CD4-positive, alpha-beta T cell (primary cell): ENCODE measurements at places on chromosomes 6 and 20. TPM values are rescaled to one million over a fixed set of nuclear protein-coding genes. Genes with fewer than 3 reads are reported as not detected.

DNA sequence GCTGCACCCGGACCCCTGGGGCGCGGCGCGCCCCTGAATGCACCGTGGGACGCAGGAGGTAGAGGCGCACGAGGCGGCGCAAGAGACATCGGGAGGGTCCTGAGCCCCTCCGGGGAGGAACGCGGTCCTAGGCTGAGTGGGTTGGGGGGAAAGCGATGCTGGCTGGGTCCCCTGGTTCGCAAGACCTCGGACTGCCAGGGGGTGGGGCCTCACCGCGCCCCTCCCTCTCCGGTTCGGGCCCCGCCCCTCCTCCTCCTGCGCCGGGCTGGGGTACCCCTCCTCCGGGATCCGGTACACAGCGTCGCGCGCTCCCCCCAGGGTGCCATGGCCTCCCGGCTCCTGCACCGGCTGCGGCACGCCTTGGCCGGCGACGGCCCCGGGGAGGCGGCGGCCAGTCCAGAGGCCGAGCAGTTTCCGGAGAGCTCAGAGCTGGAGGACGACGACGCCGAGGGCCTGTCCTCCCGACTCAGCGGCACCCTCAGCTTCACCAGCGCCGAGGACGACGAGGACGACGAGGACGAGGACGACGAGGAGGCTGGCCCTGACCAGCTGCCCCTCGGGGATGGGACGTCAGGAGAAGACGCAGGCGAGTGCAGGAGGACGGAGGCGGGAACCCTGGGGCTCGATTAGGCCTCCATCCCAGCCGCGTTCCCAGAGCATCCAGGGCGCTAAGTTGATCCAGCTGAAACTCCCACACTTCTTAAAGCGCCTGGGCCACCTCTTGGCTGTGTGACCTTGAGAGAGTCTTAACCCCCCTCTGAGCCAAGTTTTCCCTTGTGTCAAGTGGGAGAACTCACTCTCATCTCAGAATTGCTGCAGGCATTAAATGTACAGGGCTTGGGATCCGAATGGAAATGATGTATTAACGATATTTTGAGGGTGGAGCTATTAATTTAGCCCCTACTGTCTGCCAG, 541 bp downstream of the SNX21 start:
- H3K4me1 ChIP-seq, result peaks cover 25% of the 10 kb centered on the region
- H3K4me3 ChIP-seq, result peak overlapping the region; percentile 67
- DNase-seq, result peak; percentile 70
- H3K27ac ChIP-seq, result no peak overlapping the region

Gene CD83
- total RNA-seq, result 35.3 TPM

GRCh38 chr20:19918965-19919329, 98.2 kb upstream of the NAA20 start:
- H3K4me3 ChIP-seq, result no peak overlapping the region
- no peak for DNase-seq
- no peaks in the 10 kb centered on the region for H3K4me1 ChIP-seq
- no peak overlapping the region for H3K27ac ChIP-seq

Gene EPHA7
- not detected for total RNA-seq

DNA sequence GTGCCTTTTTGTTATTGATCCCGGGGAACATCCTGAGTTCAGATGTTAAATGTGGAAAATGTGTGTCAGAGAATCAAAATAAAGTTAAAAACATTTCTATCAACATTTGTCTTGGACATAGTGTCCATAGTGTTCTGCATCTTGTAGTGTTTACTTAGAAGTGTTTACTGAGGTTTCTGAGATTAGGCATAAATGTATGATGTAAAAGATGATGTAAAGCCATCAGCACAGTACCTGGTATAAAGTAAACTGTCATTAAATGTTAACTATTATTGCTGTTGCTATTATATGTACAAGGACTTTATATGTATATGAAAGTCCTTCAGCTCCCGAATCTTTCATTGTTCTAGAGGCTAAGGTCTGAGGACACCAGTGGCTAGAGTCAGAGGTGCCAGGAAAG, 28.2 kb upstream of the VEGFA start:
- H3K4me1 ChIP-seq, result no peaks in the 10 kb centered on the region
- no peaks in the 10 kb centered on the region for H3K36me3 ChIP-seq
- H3K27me3 ChIP-seq, result no peaks in the 10 kb centered on the region
- no peak for DNase-seq

GRCh38 chr20:2780948-2781347, 19.5 kb downstream of the CPXM1 start:
- H3K4me1 ChIP-seq, result no peaks in the 10 kb centered on the region
- no peak overlapping the region for H3K4me3 ChIP-seq
- H3K27me3 ChIP-seq, result no peaks in the 10 kb centered on the region
- no peak overlapping the region for H3K27ac ChIP-seq
- no peaks in the 10 kb centered on the region for H3K36me3 ChIP-seq

Gene SPATS1
- not detected for total RNA-seq

GRCh38 chr6:151376440-151376839, 14.9 kb downstream of the ZBTB2 start:
- no peak for DNase-seq
- no peaks in the 10 kb centered on the region for H3K27me3 ChIP-seq
- no peak overlapping the region for H3K4me3 ChIP-seq
- peaks cover 13% of the 10 kb centered on the region for H3K36me3 ChIP-seq
- peaks cover 73% of the 10 kb centered on the region for H3K4me1 ChIP-seq
- H3K27ac ChIP-seq, result no peak overlapping the region

Gene BMP2
- total RNA-seq, result not detected

DNA sequence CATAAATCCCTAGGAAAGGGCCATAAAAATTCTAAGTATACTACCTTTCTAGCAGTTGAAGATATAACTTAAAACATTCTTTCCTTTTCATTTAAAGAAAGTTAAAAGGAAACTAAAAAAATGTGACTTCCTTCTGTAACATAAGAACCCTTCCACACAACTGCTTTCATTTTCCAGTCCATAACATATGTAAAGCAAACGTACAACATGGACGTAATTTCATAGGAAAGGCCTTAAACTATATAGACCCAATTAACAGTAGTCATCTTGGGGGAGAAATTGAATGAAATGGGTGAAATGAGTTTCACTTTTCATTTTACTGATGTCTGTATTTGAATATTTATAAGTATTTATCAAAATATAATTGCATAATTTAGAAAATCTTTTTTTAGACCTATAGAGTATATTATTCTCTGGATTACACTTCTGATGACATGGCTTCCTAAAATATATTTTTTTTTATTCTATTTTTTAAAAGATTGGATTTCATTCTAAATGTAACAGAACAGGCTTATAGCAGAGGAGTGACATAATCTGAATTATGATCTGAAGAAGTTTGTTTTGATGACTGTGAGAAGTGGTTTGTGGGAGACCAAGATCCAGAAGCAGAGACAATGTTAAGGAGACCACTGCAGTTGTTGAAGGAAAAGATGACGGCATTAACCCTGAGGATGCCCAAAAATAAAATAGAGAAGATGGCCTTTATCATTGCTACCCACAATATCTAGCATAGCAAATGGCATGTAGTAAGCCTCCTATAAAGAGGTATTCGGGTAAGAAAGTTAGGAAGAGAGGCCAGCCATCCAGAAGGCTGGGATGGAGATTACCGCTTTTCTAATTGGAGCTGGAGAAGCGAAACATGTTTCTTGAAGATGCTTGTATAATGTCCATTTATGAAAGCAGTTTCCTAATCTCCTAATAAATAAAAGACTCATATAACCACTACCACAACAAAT, 260.4 kb downstream of the PTPRK start:
- H3K36me3 ChIP-seq, result no peaks in the 10 kb centered on the region
- no peak for DNase-seq
- H3K27me3 ChIP-seq, result no peaks in the 10 kb centered on the region

DNA sequence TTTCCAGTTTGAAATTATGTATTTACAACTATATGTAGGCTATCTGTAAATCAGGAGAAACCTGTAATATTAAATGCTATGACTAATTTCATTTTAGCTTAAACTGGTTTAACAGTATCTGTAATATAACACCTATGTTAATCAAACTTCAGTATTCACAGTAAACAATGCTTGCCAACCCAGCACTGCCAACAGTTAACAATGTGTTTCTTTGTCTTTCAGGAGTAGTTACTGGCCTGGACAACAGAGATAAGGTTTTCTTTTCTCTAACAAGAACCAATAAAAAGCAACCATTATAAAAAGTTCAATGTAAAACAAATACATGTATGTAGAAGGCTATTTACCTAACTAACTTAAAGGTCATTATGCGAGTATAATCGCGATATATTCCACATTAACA, 158.8 kb downstream of the CDK19 start:
- DNase-seq, result no peak
- H3K4me3 ChIP-seq, result no peak overlapping the region
- no peak overlapping the region for H3K27ac ChIP-seq
- no peaks in the 10 kb centered on the region for H3K36me3 ChIP-seq
- no peaks in the 10 kb centered on the region for H3K27me3 ChIP-seq

Gene OSBPL2
- 52.8 TPM for total RNA-seq

Gene MCCD1
- total RNA-seq, result not detected

- no peaks in the 10 kb centered on the region for H3K27me3 ChIP-seq
- DNase-seq, result no peak
- no peaks in the 10 kb centered on the region for H3K36me3 ChIP-seq
- H3K4me1 ChIP-seq, result no peaks in the 10 kb centered on the region
- H3K27ac ChIP-seq, result no peak overlapping the region
- no peak overlapping the region for H3K4me3 ChIP-seq
Observed at GRCh38 chr20:9632991-9633390, 118.6 kb downstream of the LAMP5 start.

Gene CMTR1
- total RNA-seq, result 80.3 TPM

Gene MUC22
- not detected for total RNA-seq

DNA sequence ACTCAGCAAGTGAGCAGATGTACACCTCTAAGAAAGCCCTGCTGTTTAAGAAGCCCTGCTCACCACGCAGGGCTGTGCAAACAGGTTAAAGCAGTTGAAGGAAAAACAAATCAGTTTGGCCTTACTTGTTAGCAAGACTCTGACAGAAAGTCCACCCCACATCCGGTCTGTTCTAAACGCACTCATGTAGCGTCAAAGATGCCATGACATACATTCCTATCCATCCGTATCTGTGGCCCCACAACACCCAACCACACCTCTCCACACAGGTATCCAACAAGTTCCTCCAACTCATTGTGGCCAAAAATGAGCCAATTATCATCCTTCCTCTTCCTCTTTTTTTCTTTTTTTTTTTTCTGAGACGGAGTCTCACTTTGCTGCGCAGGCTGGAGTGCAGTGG, 22.8 kb upstream of the RAB22A start:
- H3K4me1 ChIP-seq, result peaks cover 6% of the 10 kb centered on the region
- no peak overlapping the region for H3K27ac ChIP-seq
- no peaks in the 10 kb centered on the region for H3K27me3 ChIP-seq
- no peak for DNase-seq
- H3K36me3 ChIP-seq, result peaks cover 2% of the 10 kb centered on the region

GRCh38 chr20:47118206-47118605, 223.6 kb downstream of the EYA2 start:
- no peaks in the 10 kb centered on the region for H3K4me1 ChIP-seq
- peaks cover 3% of the 10 kb centered on the region for H3K27me3 ChIP-seq
- no peak overlapping the region for H3K4me3 ChIP-seq
- H3K36me3 ChIP-seq, result no peaks in the 10 kb centered on the region

DNA sequence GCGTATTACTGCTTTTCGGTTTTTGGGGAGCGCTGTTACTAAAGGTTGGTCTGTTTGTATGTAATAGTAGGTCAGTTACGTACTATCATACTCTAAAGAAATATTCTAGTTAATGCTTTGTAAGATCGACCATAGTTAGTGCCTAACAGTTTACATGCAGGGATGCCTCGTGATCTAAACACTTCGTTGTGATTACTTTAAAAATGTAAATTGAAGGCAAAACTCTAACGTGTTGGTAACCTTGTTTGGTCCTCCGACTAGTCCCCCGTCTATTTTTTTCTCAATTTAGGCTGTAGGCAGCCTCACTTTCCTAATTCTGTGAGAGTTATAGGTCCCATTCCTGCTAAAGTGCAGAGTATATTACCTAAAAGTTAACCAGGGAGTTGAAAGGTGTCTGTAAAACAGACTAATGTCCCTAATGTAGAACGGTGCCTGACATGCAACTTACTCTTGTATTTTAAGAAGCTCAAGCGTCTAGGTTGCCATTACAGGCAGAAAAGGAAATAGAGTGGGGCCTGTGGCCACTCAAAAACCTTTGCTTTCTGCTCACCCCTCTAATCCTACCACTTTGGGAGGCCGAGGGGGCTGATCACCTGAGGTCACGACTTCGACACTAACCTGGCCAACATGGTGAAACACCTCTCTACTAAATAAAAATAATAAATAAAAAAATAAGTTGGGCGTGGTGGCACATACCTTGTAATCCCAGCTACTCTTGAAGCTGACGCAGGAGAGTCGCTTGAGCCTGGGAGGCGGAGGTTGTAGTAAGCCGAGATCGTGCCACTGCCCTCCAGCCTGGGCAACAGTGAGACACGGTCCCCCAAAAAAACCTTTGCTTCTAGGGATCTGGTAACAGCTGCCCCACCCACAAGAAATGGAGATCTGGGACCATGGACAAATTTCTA, 37.8 kb downstream of the HFE start:
- H3K4me1 ChIP-seq, result peaks cover 32% of the 10 kb centered on the region
- no peaks in the 10 kb centered on the region for H3K27me3 ChIP-seq
- peak overlapping the region; percentile 72 for H3K27ac ChIP-seq
- H3K4me3 ChIP-seq, result peak overlapping the region; percentile 88
- peak; percentile 35 for DNase-seq

GRCh38 chr6:9292975-9293374, 857.6 kb upstream of the SLC35B3 start:
- H3K4me3 ChIP-seq, result no peak overlapping the region
- H3K27me3 ChIP-seq, result no peaks in the 10 kb centered on the region
- H3K36me3 ChIP-seq, result no peaks in the 10 kb centered on the region
- DNase-seq, result no peak
- H3K27ac ChIP-seq, result no peak overlapping the region
